ENCODE measurements at places on chromosomes 6 and 20.

GRCh38 chr6:119533603-119534279 lies 184.2 kb upstream of the MAN1A1 start:
- no peak for DNase-seq

DNA sequence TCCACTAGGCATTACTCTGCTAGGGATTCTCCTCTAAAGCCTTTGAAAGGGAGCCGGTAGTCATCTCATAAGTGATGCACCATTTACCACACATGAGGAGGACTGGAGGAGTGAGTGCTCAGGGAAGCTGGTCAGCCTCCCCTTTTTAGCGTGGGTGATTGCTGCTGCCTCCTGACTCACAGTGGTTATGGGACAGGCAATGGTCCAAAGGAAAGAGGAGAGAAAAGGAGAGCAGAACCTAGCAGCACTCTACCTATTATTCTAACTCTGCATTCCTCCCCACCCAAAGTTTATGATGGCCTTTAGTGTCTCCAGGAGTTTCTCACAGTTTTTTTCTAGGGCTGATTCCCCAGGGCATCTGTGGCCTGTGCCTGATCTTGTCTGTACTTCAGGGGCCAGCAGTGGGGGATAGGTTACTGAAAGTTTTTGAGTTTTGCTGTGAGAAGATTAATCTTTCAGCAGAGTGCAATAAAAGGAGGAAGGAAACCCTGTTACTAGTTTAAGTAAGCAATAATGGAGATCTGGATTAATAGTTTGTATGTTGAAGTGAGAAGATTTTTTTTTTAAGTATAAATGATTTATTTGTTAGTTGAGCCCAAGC lies 36.4 kb upstream of the GCLC start:
- DNase-seq: no peak

GRCh38 chr6:37052027-37052628 lies 46.7 kb downstream of the FGD2 start:
- no peak for DNase-seq

GRCh38 chr20:20546402-20546801 lies 166.0 kb downstream of the RALGAPA2 start:
- DNase-seq: no peak

DNA sequence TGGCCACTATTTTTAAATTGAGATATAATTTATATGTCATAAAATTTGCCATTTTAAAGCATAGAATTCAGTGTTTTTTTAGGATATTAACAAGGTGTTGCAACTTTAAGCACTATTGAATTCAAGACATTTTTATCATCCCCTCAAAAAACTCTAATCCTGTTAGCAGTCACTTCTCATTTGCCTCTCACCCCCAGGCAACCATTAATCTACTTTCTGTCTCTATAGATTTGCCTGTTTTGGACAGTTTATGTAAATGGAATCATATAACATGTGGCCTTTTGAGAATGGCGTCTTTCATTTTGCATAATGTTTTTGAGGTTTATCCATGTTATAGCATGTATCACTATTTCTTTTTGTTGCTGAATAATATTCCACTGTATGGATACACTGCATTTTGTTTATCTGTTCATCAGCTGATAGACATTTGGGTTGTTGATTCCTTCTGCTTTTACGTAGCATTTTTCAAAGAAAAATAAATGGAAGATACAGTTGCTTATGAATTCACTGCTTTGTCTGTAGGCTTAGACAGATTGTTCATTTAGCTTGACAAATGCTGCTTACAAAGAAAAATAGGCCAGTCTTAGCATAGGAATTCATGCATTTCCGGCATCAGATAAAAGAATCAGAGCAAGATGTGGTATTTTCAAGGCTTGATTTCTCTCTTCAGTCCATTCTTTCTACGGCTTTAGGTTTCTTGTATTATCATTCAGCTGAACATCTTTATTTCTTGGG lies 52.9 kb downstream of the STK4 start:
- DNase-seq: no peak

DNA sequence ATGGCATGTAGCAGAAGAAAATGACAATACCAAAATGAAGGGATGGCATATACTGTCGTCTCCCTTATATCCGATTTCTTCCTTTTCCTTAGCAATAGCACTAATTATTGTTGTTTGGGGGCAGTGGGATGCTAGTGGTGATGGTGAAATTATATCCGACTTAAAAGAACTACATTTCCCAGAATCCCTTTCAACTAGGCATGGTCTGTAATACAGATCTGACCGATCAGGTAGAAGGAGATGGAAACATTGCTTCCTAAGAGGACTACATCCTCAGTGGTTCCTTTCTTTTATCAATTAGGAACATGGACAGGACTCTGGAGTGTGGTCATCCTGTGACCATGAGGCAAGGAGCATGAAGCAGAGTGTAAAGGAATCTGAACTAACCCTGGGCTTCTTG lies 532.6 kb downstream of the CBLN4 start:
- no peak for DNase-seq

GRCh38 chr6:2674857-2675256 lies 75.9 kb downstream of the MYLK4 start:
- DNase-seq: peak; percentile 13

GRCh38 chr6:87139236-87139635 lies 16.1 kb upstream of the ZNF292 start:
- peak; percentile 73 for DNase-seq

DNA sequence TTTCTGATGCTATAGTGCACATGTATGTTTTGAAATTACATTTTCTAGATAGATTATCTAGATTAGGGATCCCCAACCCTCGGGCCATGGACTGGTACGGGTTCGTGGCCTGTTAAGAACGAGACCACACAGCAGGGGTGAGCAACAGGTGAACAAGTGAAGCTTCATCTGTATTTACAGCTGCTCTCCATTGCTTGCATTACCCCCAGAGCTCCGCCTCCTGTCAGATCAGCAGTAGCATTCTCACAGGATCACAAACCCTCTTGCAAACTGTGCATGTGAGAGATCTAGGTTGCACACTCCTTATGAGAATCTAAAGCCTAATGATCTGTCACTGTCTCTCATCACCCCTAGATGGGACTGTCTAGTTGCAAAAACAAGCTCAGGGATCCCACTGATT lies 10.4 kb downstream of the CEP57L1 start:
- DNase-seq: no peak

DNA sequence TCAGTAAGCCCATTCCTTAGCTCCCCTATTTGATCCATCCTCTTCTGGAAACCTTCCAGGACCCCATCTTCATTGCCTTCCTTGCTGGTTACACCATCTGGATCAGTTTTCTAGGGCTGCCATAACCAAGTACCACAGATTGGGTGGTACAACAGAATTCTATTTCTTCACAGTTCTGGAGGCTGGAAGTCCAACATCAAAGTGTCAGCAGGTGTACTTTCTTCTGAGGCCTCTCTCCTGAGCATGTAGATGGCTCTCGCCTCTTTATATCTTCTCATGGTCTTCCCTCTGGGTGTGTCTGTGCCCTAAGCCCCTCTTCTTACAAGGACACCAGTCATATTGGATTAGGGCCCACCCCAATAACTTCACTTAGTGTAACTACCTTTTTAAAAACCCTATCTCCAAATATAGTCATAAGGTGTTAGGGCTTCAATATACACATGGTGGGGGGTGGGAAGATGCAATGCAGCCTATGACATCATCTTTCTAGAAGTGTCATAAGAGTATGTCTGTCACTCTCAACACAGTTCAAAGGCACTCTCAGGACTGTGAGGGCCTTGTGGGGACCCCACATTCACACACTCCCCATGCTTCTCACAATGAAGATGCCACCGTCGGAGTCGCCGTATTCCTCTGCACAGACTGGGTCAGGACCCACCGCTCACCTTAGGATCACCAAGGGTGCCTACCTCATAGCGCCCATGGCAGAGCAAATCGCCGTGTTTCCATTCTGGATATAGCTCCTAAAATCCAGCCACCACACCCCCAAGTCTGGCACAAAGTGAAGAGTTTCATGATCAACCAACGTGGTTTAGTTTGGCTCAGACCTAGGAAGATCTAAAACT lies 12.2 kb upstream of the PRND start:
- DNase-seq: no peak

GRCh38 chr6:39037707-39038106 lies 10.9 kb upstream of the GLP1R start:
- no peak for DNase-seq

DNA sequence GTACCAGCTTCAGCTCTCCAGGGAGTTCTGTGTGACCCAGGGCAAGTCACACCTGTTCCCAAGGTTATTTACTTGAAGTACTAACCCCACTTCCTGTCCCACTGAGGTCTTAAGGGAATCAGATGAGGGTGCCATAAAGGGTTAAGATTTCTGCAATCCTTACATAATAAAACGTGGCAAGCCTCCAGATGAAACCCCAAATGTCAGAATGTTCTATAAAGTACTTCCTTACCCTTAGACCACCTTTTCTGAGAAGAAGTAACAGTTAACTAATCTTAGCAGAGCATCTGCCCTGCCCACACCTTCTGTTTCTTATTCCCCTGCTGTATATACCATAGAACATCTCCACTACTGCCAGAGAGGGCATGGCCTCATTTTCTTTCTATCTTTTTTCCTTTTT lies 6.0 kb upstream of the AVP start:
- peak; percentile 27 for DNase-seq

DNA sequence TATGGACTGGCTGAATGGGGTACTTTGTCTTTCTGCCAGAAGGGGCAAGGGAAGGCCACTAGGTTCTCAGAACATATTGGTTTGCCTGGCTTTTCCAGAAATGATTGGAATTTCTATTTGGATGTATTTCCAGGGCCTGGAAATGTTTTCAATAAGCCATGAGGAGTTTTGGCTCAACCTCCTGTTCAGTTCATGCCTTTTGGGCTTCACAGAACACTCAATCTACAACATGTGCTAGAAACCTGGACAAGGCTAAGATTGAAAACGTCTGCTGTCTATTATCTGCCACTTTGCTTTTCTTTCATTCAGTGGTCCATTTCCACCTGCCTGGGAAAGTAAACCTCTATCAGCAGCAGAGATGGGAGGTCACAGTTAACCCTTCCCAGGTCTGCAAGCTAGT lies 793.4 kb downstream of the TENT5A start:
- no peak for DNase-seq

GRCh38 chr20:59165891-59166709 lies 2.5 kb downstream of the ZNF831 start:
- DNase-seq: no peak

DNA sequence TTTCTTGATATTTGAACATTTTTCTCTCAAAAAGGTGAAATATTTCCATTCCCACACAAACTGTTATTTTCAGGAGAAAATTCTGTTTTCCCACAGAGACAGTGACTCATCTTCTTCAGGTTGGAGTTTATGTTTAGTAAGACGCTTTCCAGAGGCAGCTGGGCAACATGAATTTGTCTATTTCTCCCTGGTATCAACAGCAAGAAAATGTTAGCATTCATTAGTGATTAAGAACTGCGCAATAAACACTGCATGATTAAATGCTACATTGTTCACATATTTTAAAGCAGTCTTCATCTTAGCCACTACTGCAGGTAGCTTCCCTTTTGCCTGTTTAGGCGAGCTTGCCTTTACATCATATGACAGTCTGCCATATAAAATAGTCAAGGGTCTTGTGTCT lies 295.7 kb downstream of the C6orf118 start:
- no peak for DNase-seq

GRCh38 chr6:106975738-106976064 lies 1.2 kb upstream of the CD24 start:
- DNase-seq: no peak

DNA sequence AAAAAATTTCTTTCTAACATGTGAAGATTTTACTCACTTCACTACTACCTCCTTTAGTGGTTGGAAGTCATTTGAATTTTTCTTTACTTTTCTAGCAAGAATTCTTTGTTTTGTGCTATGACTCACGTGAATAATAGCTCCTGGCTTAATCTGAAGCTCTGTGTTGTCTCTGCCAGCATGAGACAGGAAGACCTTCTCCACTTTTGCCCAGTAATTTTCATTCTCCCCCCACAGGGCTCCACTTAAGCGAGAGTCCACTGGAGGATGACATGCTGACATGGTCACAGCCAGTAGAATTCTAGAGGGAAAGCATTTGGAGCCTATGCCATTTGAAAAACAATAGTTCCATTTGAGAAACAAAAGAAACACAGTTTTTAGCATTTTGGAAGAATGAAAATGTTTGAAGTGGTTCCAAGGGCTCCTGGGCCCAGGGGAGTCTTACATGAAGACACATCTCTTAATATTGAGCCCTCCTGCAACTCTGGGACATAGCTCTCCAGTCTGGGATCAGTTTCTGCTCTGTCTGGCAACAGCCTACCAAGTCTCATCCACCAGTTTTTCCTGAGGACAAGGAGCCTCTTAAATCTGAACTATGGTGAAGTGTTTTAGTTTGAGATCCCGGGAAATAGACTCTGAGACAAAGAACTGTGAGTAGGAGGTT lies 231.4 kb downstream of the PAX1 start:
- DNase-seq: no peak

- DNase-seq: peak; percentile 42
These were observed 150.3 kb downstream of the SYCP2 start for GRCh38 chr20:59782986-59783640.

DNA sequence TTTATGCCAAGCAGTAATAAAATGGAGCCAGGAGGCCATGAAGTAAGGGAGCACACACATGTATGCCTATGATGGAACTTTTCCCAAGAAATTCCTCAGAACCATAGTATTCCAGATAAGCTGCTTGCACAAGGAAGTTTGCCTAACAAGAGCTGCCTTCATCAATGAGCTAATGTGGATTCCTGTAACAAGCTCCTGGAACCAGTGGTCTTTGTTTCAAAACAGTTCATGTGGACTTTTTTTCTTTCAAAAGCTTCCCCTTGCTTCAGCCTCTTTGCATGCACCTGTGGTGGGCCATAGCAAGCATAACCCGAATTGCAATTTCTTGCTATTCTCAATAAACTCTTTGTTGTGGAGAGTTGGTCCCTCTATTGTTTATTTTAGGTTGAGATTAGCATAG lies 359.6 kb downstream of the UTRN start:
- no peak for DNase-seq

- no peak for DNase-seq
These were observed 75.2 kb upstream of the ARID1B start for GRCh38 chr6:156701966-156702365.

GRCh38 chr6:99607416-99608036 lies 893 bp downstream of the PRDM13 start:
- DNase-seq: no peak

- no peak for DNase-seq
These were observed 46.9 kb downstream of the OGFRL1 start for GRCh38 chr6:71335544-71335943.

GRCh38 chr6:11653028-11653583 lies 115.6 kb downstream of the TMEM170B start:
- no peak for DNase-seq

GRCh38 chr6:10624836-10625235 lies 69.6 kb downstream of the C6orf52 start:
- no peak for DNase-seq

DNA sequence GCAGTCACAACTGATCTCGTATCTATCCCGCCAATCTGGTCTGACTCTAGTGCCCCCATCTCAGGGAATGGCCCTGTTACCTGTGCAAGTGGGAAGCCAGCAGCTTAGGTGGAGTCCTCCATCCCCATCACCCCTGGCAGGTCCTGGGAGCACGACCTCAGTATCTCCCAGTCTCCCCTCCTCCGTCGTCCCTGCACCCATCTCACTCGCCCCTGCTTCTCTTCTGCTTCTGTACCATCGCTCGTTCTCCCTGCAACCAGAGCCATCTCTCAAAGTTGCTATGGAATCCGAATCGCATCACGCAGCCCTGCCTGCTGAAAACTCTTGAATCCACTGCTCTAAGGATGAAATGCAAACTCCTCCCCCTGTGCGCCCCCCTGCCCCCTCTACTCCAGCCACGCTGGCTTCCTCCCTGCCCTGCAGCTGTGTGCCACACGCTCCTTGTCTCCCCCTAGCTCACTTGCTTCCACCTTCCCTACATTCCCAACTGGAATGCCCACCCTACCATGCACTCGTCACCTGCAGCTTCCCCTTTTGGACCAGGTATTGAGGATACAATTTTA lies 64.0 kb upstream of the PTGIS start:
- no peak for DNase-seq

Data from AML-193 (cell line).